ENCODE measurements at places on chromosomes 16 and 17.

- no peak for DNase-seq
These were observed 519.4 kb upstream of the WSB1 start for GRCh38 chr17:26774291-26775218.

DNA sequence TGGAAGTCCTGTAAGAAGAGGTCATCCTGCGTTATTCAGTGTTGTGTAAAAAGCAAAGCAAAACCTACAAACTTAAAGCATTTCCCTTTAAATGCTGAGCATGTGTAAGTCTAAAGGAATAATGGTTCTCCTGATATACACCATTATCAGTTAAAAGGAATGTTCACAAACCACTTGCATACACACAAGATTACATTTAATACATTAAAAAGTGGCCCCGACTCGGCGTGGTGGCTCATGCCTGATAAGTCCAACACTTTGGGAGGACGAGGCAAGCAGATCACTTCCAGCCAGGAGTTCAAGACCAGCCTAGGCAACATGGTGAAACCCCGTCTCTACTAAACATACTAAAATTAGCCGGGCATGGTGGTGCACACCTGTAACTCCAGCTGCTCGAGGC lies 30.5 kb downstream of the CPPED1 start:
- no peak for DNase-seq

DNA sequence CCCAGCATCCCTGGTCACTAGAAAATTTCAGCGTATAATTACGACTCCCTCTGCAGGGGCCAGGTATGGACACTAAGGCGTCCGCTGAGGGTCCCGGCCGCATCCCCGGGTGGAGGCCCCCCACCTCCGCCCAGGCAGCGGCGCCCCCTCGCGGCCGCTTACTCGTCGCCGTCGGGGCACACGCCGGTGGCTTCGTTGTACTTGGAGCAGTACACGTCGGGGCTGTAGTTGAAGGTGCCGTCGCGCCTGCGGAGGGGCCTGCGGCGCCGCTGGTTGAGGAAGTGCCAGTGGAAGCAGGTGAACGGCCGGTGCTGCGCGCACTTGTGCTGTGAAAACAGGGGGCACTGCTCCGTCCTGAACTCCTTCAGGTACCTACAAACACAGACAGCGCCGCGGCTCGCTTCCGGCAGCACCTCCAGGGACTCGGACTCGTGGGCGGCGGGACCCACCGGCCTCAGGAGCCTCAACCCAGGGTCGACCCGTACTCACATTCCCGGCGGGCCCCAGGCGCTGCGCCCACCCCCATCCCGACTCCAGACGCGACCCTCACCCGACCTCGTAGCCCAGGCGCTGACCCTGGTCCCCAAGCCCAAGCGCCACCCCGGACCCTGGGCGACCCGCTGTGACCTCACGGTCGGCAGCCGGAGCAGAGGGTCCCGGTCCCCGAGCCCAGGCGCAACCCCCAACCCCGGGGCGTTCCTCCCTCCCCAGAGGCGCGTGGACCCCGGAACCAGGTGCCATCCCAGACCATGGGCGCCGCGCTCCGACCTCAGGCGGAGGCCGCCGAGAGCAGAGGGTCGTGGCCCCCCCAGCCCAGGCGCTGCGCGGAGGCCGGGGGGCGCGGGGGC lies 596 bp downstream of the UNKL start:
- DNase-seq, result peak; percentile 60

DNA sequence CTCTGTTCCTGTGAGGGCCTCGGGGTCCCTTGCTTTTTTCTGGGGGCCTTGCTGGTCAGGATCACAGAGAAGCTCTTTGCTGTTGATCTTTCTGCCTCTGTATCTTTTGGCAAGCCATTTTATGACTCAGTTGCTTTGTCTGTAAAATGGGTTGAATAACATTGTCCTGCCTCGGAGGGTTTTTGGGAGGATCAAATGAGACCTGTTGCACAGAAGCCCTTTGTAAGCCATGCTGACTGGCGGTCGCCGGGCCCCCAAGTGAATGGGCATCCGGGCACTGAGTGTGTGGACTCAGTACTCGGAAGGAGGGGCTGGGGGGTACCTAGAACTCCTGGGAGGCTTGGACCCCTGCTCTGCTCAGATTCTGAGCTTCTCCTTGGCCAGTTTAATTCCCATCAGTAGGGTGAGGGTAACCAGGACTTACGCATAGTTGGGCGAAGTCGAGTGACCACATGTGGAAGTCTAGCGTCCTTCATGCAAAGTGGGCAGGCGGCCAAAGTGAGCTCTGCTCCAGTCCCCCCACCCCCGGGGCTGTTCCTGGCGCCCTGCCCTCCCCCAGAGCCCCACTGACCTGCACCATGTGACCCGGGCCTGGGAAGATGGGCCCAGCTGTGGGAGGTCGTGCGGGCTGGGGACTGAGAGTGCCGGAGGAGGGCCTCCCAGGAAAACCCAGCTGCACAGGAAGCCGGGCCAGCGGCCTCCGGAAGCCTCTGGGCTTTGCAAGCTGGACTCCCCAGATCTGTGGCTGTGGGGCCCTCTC lies 284.0 kb downstream of the SEC14L1 start:
- no peak for DNase-seq

- DNase-seq, result no peak
These were observed 44.9 kb downstream of the ABCA8 start for GRCh38 chr17:68910251-68910705.

DNA sequence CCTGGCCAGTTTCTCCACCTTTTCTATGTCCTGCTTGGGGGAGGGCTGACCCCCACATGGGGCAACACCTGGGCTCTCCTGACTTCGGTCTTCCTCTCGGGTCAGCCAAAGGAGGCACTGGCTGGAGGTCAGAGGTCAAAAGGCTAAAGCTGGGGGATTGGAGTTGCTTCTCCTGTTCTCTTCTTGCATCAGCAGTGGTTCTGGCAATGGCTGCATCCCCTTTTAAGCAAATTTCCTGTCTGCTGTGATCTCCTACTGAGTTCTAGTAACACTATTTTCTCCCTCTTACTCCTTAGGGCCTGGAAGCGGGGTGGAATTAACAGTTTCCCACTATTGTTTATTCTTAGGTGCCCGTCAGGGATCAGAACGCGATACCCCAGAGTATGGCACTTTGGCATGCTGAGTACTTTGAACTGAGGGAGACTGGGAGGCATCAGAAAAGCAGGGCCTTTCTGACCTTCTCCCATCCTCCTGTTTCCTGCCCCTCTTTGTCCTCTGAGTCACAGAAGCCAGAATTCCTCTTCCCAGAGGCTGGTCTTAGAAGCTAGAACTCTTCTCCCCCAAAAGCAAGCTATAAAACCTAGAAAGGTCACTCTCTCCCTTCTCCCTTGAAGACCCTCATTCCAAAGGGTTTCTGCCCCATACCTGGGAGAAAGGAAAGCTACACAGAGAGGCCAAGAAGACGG lies 268.2 kb downstream of the STX8 start:
- no peak for DNase-seq

GRCh38 chr16:23902748-23903414 lies 67.1 kb downstream of the PRKCB start:
- DNase-seq, result no peak

DNA sequence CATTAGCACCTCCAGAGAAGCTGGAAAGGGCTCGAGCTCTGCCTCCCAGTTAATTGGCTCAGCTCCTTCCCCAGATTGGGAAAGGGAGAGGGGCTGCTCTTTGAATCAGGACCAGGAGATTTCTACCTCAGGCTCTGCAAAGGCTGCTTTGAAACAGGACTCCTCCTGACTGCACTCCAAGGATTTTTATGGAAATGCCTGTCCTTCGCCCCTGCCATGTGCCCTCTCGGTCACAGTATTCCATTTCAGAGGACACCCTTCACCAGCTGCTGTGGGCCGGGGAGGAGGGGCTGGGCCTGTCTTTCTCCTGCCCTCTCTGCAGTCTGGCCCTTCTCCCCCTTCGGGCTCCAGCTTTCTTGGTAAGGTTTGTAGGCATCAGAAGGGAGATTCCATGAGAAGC lies 13.6 kb downstream of the MRM1 start:
- DNase-seq, result no peak

GRCh38 chr16:83953796-83954576 lies 946 bp downstream of the OSGIN1 start:
- peak; percentile 57 for DNase-seq

DNA sequence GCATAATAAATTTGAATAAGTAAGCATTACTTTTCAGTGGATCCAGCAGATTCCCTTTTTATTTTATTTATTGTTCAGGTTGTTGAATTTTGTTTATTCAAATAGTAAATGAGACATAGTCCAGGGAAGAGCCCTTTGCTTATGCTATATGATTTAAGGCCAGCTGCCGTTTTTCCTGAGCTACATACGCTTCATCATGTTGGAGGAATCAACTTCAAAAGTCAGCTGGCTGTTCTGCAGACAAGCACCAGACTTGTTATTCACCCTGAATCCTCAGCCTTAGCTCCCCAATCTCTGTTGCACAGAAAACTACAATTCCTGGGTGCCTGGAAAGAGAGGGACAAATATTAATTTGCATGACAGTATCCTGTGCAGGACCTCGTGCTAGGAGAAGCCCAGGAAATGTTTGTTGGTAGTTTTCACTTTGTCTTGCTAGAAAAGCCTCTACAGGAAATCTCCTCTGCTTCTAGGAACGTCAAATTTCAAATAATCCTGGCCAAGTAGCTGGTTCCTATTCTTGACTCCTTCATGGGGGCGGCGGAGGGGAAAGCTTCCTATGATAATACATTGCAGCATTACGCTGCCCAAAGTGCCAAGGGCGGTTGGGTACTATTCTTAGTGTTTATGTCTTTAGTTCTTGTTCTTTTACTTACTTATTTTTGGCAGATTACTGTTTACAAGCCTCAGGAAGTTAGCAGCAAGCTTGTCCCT lies 101.6 kb downstream of the PRKCA start:
- no peak for DNase-seq

- peak; percentile 59 for DNase-seq
These were observed 5.2 kb upstream of the GUCY2D start for GRCh38 chr17:7997186-7997585.

DNA sequence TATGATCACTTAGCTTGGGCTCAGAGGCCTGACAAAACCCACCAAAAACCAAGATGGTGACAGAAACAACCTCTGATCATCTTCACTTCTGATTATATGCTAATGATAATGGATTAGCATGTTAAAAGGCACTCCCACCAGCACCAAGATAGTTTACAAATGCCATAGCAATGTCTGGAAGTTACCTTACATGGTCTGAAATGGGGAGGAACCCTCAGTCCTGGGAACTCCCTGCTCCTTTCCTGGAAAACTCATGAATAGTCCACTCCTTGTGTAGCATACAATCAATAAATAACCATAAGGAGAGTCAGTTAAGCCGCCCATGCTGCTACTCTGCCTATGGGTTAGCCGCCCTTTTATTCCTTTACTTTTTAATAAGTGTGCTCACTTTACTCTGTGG lies 120.0 kb upstream of the HS3ST4 start:
- no peak for DNase-seq

DNA sequence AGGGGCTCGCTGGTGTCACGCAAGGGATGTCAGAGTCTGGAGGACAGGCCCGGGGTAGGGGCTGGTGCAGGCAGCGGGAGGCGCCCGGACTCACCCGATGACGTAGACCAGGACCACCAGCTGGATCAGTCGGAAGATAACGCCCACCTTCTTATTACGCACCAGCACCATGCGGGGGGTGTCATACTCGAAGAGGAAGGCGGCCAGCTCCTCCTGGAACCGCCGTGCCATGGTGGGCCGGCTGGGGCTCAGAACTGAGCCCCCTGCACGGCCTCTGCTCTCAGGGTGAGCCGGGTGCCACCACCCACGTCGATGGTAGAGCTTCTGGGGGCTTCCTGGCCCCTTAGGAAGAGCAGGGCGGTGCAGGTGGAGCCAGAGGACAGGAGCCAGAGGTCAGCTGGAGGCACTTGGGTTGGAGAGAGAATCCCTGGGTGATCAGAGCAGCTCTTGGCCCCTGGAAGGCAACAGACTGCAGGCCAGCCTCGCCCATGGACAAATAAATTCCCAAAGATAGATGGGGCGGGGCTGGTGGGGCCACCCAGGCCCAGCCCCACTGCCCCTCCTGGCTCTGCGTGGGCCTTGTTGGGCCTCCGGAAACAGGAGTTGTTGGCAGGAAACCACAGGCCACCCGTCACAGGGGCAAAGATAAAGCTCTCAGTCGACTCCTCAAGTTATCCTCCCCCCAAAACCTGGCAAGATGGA lies at the start of gene P2RX1:
P2RX1 (minus strand) TSS at position 471 of the 702 bp plus-strand sequence; CDS start at position 231, 240 bp downstream.
- DNase-seq, result no peak

Data from HEK293T (cell line).